ENCODE measurements at places on chromosomes 13 and 19.

DNA sequence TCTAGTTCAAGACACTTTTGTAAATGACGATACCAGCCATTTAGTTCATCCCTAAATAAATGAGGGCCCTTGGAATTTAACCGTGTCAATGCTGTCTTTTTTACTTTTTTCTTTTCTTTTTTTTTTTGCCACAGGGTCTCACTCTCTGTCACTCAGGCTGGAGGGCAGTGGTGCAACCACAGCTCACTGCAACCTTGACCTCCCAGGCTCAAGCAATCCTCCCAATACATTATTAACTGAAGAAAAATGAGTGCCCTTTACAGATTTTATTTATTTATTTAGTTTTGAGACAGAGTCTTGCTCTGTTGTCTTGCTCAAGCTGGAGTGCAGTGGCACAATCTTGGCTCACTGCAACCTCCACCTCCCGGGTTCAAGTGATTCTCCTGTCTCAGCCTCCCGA lies 2.9 kb upstream of the MED4 start:
- no peak for DNase-seq

GRCh38 chr13:52899206-52899605 lies 50.8 kb upstream of the PCDH8 start:
- DNase-seq, result no peak

GRCh38 chr13:66895780-66896179 lies 334.4 kb downstream of the PCDH9 start:
- no peak for DNase-seq

DNA sequence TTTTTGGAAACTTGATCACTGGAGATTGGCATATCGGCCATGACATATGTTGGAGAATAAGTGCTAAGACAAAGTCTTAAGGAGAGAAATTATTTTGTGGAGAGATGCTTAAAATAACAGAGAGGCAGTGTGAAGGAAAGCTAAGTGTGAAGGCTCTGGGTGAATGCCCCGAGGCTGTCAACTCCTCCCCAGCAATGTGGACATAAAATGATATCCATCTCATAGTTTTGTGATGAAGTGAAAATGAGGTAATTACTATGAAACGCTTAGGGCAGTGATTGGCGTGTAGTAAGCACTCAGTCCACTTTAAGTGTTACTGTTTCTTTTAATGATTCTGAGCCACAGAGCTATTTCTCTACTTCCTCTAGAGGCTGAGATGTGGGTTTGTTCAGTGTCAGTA lies 195.8 kb upstream of the KLF12 start:
- no peak for DNase-seq

DNA sequence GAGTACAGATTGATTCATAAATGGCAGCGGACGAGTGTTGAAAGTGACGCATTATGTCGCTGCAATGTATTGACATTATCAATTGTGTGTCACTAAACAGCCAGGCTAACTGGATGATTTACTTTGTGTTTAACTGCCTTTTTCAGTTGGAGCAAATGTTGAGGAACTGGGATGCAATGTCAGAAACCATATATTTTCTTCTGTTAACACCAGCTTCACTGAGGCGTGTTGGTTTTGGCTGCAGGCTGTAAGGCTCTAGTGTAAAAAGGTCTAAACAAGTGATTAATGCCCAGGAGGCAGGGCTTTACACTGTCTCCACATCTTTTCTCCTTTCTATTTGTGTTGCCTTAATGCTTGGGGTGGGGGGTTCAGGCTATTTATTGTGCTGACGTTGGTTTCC lies 80.1 kb downstream of the GGACT start:
- DNase-seq, result no peak

DNA sequence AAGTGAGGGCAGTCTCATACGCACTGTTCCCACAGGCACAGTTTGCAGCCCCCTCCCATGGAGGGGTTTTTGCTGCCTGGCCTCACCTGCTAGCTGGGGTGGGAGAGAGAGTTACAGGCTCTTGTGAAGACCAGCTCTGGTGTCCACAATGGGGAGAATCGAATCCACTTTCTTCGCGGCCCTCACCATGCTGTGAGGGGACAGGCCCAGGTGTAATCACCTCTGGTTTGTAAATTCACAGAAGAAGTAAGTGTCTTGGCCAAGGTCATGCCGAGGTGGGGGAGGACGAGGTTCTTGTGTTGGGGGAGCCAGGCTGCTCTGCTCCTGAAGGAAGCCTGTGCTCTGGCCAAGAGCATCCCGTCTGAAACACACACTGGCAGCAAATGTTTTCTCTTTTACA lies 39.5 kb downstream of the TEX29 start:
- DNase-seq, result no peak

GRCh38 chr19:53394522-53394973 lies 401 bp upstream of the ZNF765 start:
- no peak for DNase-seq

- no peak for DNase-seq
Measured at GRCh38 chr13:83450591-83450990, 431.7 kb downstream of the SLITRK1 start.

GRCh38 chr13:59210543-59210942 lies 953.2 kb downstream of the DIAPH3 start:
- no peak for DNase-seq

- DNase-seq, result no peak
Measured at GRCh38 chr13:37207691-37208451, 102.4 kb upstream of the CSNK1A1L start.

GRCh38 chr13:99281811-99282263 lies 23.7 kb upstream of the GPR18 start:
- DNase-seq, result no peak

DNA sequence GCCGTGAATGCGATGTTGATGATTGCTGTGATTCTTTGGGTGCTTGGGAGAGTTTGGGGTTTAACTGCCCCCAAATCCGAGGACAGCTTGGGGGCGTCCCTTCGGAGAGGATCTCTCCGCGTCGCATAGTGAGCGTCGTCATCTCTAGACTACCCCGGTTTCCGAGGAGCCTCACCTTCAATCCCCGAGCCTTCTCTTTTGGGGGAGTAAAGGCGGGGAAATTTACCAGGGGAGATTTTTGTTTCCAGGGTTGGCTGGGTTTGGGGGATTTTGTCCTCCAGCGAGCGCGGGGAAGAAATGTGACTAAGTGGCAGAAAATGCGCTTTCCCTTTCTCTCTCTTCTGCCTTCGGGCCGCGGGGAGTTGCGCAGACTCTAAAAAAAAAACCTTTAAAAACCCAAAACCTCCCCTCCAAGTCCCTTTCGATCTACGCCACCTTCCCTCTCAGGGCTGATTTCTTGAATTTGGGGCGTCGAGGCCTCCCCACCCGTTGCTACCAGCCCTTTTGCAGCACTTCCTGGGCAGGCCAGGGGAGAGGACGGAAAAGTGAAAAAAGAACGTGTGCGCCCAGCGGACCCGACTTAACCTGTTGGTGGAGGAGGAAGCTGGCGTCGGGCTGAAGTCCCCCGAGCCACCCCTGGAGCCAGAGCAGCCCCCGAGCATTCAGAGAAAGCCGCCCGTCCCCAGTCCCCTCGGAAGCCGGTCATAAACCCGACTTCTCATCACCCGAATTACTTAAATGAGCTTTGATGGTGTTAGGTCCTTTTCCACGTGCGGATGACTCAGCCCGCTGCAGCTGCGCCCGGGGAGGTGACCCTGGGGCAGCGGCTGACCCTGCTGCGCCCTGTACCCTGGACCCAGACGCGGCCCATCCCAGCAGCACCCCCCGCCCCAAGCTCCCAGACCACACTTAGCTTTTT lies 17.7 kb downstream of the NFIX start:
- DNase-seq, result no peak

DNA sequence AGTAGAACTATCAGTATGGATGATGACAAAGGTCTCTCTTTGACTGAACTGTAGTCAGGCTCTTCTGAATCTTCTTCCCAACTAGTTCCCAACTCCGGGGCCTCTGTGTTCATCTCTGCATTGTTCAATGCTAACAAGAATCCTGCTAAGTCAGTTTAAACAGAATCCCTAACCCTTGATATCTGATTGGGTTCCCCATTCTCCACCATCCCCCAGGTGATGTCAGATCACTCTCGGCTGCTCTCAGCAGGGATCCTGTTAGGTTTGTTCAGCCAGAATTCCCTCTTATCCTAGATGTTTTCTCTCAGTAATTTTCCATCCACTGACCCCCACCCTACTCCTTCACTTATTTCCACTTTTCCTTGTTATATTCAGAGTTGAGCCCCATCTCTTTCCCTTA lies 223.6 kb downstream of the RGCC start:
- no peak for DNase-seq

GRCh38 chr13:53408847-53409568 lies 380.4 kb downstream of the OLFM4 start:
- no peak for DNase-seq
